ENCODE measurements at places on chromosomes 12 and 14.

DNA sequence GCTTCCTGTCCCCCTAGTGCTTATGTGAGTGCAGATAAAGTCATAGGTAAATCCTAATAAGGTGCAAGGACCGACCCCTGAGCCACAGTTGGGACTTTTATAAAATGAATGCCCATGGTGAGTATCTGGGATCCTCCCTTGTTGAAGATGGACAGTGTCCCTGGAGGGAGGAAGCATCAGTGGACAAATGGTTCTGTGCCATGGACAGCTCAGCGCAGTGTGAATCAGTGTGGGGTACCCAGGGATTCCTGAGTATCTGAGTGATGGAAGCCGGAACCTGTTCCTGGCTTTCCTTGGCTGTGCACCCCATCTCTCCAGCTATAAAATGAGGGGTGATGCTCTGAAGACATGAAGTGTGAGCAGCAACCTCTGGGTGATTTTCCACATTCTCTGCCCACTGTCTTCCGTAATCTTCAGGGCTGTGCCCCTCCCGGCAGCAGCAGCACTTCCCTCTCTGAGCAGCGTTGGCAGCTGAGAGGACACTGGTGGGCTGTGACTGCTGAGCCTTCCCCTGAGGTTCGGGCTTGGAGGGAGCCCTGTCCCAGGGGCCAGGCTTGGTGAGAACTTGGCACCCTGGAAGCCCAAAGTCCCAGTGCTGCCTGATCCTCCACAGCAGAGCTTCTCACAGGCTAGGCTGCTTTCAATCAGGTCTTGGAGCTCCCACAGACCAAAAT, 25.0 kb downstream of the VCPKMT start:
- no peak for DNase-seq

DNA sequence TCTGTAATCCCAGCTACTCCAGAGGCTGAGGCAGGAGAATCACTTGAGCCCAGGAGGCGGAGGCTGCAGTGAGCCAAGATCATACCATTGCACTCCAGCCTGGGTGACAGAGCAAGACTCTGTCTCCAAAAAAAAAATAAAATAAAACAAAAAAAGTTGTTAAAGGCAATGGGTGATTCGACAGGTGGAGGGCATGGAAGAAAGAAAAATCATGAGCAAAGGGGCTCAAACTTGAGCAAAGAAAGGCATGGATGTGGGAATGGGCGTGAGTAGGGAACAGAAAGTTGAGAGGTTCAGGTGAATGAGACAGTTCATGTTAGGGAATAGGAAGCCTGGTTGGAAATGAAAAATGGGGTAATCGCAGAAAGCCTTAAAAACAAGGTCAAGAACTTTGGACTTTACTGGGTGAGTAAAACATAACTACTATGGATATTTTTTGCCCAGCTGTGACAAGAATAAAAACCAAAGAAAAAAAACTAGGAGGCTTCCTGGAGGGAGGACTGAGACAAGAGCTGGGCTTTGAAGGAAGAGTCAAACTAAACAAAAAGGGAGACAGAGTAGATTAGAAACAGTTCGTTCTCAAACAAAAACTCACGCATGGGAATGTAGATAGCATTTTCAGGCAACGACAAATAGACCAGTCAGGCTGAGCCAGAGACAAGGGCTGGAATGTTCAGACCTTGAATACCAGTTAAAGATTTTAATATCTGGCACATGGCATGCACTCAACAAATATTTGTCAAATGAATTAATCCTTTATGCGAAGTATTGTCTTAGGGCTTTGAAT, 18.8 kb downstream of the PYM1 start:
- DNase-seq = no peak

DNA sequence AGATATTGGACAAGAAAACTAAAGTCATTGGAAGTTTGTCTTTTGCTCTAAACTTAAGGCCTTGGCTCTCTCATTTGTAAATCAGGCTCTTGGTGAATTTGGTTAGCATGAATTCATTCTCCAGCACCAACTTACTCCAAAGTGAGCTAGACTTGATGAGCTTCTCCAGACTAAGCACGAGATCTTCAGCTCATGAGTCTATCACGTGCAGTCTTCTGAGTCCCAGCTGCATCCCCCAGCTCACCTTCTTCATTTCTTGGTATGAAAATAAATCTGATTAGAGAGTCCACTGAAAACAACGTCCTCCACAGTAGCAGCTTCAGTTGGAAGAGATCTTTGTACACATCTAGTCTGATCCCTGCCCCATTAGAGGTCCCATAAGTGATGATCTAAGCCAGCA, 52.5 kb upstream of the DDX11 start:
- no peak for DNase-seq

DNA sequence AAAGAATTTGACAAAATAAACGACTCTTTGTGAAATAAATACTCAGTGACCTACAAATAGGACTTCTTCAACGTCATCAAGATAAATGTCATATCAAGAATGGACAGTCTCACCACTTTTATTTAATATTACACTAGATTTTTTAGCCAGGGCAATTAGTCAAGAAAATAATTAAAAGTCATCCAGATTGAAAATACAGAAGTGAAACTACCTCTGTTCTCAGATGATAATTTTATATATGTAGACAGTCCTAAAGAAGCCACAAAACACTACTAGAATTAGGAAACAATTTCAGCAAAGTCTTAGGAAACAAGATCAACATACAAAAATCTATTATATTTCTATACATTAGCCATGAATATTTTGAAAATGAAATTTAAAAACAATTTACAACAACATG, 689.6 kb upstream of the SEL1L start:
- DNase-seq = no peak

GRCh38 chr12:115943630-115944391, 333.7 kb downstream of the MED13L start:
- DNase-seq = no peak

DNA sequence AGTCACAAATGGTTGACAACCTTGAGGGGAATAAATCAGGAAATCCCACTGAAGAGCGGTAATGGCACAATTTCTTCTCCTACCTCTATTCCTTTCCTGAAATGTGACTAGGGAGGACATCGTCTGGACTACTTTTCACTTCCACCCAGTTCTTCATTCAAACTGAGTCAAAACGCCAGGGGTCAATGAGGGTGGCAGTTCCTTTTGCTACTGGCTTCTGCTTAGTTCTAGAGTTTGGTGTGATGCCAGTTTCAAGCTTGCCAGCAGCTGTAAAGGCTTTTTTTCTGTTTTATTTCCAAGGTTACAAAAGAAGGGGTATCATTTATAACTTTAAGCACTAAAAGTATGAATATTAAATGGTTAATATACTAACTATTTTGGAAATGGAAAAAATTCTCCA, 286.5 kb downstream of the SOX5 start:
- DNase-seq = no peak

DNA sequence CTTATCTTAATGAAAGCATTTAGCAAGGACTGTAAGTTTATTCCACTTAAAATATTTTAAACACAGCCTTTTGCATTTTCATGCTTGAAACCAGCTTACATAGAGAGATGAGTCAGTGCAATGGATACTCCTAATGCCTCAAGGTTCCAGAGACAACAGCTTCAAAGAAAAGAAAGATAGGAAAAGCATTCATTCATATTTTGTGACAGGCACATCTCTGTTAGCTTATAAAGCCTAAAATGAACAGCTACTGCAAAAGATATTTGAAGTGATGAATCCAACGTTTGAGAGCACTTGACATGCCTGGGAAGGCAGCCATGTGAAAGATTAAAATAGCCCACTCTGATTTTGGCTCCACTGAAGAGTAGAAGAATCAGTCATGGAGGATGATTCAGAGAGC, 814.5 kb downstream of the RPS29 start:
- DNase-seq = no peak

- no peak for DNase-seq
These were observed 274.5 kb upstream of the LRIG3 start for GRCh38 chr12:59194794-59195193.

- DNase-seq = no peak
These were observed 84.1 kb downstream of the BCL11B start for GRCh38 chr14:99187858-99188257.

DNA sequence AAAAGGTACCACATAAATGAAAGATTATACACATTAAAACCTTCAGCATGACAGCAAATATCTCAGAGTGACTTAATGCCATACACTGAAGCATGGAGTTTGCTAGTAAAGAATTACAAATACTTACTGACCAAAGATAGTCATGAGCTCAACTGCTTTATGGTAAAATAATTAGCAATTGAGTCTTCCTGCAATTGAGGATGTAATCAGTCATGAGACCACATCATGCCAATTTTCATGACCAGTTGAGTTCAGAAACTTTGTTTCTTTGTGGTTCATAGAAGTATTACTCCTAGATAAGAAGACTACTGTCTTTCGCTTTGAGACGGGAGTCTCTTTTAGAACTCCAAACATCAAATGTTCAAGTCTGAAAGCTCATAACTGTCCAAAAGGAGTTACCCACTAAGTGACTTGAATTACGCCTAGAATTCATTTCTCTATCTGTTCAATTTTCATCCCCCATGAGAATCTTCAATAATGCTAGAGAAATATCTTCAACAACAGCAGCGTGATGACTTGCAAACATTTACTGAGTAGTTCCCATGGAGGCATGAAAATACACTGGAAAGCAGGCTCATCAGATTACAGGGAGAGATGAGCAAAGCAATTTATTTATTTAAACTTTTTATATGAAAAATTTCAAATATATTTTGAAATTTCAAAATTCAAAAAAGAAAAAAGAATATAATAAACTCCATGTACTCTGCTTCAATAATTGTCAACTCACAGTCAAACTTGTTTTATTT, 120.0 kb downstream of the BTG1 start:
- no peak for DNase-seq

DNA sequence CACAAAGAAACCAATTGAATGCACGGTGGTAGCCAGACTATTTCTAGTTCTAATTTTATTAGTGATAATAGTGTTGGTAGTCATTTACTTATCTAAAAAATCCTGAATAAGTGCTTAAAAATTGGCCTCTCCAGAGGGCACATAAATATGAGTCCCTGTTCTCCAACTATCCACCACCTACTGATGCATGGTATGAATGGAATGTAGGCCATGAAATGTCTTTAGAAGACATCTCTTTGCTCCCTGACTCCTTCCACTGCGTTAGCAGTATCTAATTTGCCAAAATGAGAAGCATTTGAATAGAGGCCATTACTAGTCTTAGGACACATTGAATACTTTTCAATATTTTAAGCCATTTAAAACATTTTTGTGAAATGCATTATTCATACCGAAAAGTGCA, 261.7 kb downstream of the LRFN5 start:
- DNase-seq = no peak

DNA sequence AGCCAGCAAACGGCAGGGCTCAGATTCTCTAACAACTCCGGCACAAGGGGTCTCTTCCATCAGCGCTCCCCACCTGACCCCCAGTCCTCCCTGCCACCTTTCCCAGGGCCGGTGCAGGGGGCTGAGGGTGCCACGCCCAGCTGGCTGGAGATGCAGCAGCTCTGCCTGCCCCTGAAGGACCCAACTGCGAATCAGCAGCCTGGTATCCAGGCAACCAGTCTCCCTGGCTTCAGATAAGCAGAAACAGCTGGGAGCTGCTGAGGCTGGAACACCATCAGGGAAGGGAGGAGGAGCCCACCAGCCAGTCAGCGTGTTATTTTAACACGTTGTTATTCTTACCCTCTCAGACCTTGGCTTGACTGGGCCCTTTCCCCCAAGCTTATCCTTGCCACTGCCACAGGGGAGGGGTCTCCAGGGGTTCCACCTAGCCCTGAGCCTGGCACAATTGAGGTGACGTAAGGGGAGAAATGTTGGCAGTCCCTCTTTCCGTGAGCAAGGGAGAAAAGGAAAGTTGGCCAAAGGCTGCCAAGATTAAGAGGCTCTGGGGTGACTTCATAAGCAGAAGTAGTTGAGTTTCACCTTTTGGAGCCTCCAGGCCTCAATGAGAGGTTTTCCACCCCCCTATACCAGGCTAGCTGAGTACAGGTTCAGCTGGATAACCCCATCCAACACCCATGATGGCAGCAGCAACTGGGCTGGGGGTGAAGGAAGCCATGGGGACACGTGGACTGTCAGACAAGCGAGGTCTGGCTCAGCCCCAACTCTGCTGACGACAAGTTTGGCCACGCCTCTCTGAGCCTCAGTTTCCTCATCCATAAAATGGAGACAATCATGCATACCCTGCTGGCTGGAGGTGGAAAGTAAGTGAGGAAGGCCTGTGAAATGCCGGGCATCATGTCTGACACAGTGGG, 91.1 kb downstream of the IRF2BPL start:
- DNase-seq = no peak

GRCh38 chr14:96189281-96189711, 15.3 kb upstream of the BDKRB2 start:
- no peak for DNase-seq

DNA sequence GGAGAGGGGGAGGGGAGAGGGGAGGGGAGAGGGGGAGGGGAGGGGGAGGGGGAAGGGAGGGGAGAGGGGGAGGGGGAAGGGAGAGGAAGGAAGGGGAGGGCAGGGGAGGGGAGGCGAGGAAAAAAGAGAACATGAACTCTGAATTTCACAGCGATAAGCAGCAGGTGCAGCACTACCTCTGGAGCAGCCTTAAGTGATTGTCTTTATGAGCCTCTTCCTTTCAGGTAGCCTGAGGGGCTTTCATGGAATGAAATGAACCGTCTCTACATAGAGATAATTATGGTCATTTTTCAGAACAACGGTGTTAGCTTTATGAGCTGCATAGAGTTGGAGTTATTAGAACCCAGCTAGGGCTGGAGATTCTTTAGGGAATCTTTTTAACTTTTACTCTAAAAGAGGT, 18.1 kb upstream of the PTCSC3 start:
- no peak for DNase-seq

- no peak for DNase-seq
These were observed 84.5 kb downstream of the VRK1 start for GRCh38 chr14:96881713-96882112.

GRCh38 chr14:52077256-52077979, 8.6 kb upstream of the NID2 start:
- no peak for DNase-seq

GRCh38 chr14:91754185-91754584, 22.3 kb upstream of the CATSPERB start:
- no peak for DNase-seq

GRCh38 chr12:92987846-92988621, 58.9 kb upstream of the EEA1 start:
- DNase-seq = no peak

GRCh38 chr14:41609704-41610183, 3.1 kb downstream of the LRFN5 start:
- no peak for DNase-seq

GRCh38 chr12:104708891-104709290, 249.2 kb downstream of the SLC41A2 start:
- no peak for DNase-seq

- no peak for DNase-seq
These were observed 24.4 kb upstream of the PTPRQ start for GRCh38 chr12:80419644-80420043.

DNA sequence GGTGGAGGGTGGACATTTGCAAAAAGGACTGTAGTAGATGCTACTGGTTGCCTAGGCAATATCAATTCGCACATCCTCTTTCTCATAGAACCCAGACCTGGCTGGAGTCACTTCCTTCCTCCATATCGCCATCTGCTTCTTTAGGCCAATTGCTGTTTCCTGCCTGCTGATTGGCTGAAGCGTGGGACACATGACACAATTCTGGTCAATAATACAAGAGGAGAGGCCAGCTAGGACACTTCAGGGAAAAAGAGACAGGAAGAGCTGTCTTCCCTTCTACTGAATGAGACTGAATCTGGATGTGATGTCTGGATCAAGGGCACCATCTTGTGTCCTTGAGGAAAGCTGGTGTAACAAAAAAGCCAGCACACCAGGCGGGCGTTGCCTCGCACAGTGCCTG, 53.8 kb downstream of the TRPV4 start:
- DNase-seq = no peak

- no peak for DNase-seq
These were observed 6.4 kb upstream of the RNU6-8 start for GRCh38 chr14:32209471-32209870.
